ENCODE measurements at places on chromosomes 3 and 15.
A peak's percentile ranks its signal among the peaks of the same experiment; 100 is the strongest.

- DNase-seq = no peak
These were observed 41.0 kb upstream of the SLC41A3 start for GRCh38 chr3:126124896-126125295.

DNA sequence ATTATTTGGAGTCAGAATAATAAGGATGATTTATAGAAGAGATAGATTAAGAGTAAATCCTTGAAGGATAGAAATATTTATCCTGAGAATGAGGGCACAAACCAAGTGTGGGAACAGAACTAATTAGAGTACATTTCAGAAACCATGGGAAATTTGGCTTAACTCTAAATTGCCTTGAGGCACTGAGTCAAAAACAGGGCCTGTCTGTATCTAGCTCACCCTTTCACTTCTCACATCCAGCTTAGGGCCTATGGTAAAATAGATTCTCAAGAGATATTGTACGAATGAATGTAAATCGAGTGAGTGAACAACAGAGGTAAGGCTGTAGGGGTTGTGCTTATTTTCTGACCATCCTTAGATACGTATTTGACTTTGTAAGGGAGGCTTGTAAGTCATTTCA lies 586.1 kb upstream of the DPPA4 start:
- DNase-seq = no peak

DNA sequence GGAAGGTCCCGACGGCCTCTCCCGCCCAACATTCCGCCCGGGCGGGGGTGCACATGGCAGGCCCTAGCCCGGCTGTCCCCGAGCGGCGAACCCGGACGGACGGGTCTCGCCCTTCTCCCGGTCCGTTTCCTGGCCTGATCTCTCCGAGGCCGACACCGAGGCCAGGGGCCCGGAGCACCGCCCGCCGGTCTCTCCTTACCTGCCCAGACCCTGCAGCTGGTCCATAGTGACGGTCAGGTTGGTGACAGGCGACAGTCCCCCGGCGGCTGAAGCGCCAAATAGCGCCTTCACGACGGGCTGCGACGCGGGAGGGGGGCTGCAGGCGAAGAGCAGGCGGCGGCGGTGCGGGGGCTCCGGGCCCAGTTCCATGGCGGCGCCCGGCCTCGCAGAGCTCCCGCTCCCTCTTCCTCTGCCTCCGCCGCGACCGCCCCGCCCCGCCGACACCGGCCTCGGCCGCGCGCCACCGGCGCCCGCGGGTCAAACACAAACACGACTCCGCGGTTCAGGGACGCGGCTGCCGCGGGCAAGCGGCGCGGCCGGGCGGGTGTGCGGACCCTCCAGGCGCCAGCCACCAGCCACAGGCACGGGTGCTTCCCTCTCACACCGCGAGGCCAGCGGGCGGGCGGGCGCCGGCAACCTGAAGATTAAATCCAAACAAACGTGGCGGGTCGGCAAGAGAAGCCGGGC lies 495 bp downstream of the CDC25A start:
- peak; percentile 68 for DNase-seq

DNA sequence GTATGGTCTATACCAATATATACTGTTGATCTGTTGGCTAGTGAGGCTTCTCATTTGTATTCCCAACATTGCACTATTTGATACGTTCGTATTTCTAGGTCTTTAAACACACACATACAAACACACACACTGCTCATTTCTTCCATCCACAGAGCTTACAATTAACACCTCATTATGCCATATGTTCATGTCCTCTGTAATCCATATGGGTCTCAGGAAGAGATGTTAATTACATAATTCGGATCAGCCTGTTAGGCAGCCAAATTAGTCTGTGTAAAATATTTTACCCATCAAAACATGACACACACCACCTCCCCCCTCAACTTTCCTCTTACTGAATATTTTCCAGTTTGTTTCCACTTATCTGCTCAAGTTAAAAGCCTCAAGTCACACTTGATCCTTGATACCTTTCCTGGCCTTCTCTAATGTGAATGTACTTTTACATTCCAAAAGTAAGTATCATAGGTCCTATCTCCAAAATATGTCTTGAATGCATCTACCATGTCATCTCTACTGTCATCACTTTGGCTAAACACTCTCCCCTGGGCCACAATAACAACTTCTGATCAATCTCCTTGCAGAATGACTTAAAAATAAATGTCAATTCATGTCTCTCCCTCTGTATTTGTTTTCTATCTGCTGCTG lies 28.2 kb downstream of the EOGT start:
- no peak for DNase-seq

Measured in suppressor macrophage treated with lipopolysaccharide for 1 hour (primary cell).